Islet precursor cell (in vitro differentiated cells): ENCODE measurements at places on chromosomes 3 and 15.
A peak's percentile ranks its signal among the peaks of the same experiment; 100 is the strongest.

- no peak for DNase-seq
Observed at GRCh38 chr15:93331545-93332167, 242.6 kb upstream of the RGMA start.

DNA sequence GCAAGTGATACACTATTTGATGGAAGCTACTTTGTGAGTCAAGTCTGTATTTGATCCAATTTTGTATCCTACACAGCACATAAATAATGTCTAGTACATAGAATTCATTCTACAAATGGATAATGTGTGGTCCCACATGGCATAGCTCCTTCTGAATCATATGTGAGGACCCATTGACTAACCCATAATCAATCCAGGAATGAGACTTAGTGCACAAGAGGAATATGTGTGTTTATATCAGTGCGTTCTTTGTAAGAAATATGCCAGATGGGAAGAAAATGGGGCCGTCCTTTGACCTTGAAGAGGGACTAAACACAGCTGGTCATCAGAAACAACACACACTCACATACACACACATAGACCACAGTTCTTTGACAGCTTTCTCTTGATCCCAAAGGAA is 282.7 kb upstream of the SEMA6D start:
- no peak for DNase-seq

DNA sequence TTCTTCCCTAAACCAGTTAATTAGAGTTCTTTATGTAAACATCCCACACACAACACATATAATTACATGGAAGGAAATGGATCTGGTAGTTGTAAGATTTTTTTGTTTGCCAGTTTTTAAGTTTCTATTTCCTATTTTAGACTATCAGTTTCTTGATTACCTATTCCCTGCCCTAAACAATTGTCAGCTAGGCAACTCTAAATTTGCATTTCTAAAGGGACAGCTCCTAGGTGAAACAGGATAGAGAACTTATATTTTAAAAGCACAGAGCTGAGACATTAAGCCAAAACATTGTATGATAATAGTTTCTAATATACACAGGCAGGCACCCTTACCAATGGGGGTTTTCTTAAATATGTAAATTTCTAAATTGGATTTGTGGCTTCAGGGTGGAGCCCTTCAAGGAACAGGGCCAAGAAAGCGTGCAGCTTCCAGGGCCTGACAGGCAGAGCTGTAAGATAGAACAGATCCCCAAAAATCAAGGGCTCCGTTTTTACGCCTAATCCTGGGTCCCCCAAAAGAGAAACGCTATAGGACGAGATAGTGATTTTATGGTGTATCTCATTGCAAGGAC is 8.9 kb downstream of the LEKR1 start:
- no peak for DNase-seq

DNA sequence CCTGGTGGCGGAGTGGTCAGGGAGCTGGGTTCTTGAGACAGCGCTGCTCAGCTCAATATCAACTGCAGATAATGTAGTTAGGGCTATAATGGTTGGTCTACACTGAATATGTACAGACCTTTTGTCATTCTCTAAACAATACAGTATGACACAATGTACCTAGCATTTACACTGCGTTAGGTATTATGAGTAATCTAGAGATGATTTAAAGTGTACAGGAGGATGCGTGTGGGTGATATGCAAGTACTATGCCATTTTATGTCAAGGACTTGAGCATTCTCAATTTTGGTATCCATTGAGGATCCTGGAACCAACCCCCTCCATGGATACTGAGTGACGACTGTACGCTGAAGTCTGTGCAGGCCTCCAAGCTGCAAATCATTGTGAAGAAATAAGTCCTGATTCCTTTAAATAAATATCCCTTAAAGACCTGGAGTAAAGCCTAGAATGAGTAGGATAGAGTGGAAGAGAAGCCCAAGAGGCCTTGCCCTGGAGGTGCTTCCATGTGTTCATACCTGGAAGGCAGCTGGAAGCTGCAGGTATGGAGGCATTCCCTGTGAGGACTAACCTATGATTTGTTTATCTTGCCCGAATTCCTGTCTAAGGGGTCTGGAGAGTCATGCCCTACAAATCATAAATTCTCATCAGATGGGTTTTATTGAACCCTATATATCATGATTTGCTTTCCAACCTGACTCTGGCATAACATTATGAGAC is 15.7 kb upstream of the RTP1 start:
- no peak for DNase-seq

DNA sequence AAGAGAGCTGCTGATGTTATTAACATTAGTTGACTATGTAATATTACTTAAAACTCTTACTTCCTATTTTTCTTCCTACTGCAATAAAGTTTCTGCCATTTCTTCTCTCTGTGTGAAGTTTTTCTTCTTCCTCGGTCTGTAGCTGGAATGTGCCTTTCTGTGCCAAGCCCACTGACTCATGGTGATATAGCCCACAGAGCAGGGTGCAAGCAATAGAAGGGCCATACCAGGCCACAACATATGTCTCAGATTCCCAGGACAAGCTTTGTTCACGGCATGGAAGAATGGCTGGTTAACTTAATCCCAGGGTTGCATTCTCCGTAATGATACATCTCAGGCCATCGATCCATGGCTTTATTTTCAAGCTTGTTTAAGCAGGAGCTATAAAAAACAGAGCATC is 815.3 kb downstream of the TUSC7 start:
- no peak for DNase-seq

DNA sequence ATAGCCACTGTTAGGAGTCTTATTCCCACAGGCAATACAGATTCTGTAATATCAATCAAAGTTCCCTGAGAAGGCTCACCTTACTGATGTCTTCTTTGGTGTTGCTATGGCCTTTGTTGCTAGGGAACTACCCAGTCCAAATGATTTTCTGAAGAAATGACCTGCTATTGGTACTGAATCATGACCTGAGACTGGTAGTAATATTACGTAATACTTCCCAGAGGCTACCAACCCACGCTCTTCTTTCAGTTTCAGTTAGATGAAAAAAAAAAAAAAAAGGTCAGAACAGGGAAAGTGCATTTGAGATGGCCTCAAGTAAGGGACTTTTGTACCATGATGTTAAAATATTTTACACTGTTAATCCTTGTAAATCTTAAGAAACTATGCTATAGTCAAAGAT is 1092.5 kb upstream of the EPHA6 start:
- DNase-seq, result no peak

GRCh38 chr3:32817558-32818228 is at the start of gene TRIM71:
Gene TRIM71 (plus strand): TSS chr3:32817997. CDS start chr3:32818081, 84 bp downstream.
- peak; percentile 73 for DNase-seq

GRCh38 chr15:71455107-71455506 is 339.8 kb downstream of the THSD4 start:
- DNase-seq, result no peak
